Tibial artery (tissue), 4 donors: ENCODE measurements at places on chromosomes 7 and 10.

- peak; percentile 56 for DNase-seq
These were observed 32.2 kb upstream of the TRIL start for GRCh38 chr7:28990200-28990960.

DNA sequence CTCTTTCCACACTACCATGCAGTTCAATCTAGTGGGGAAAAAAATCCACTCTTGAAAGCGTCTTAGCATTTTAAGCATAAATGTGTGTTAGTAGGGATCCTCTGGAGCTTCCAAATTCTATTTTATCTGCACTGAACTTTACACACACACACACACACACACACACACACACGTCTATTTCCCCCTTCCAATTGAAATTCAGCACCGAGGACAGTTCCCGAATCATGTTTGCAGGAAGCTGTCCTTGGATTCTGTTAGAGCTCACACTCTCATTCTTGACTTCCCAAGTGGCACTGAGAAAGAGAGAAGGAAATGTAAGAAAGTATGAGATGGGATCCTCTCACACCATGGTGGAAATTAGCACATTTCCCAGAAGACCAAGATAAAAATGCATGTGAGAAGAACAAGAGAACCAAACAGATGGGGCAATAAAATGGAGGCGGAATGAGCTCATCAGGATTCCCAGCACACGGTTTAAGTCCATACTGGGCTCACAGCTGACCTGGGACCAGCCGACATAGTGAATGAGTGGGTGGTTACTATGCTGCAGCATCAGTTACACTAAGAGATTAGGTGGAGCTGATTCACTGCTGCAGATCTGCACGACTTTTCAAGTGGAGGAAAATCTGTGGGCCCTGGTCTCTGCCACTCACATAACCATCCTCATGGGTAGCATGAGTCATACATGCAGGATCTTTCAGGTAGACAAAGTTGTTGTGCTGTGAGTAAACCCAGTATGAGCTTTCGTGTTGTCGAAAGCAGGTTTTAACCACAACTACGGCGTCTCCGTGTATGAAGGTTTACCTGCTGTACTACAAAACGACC lies 3.3 kb upstream of the NPTX2 start:
- no peak for DNase-seq

DNA sequence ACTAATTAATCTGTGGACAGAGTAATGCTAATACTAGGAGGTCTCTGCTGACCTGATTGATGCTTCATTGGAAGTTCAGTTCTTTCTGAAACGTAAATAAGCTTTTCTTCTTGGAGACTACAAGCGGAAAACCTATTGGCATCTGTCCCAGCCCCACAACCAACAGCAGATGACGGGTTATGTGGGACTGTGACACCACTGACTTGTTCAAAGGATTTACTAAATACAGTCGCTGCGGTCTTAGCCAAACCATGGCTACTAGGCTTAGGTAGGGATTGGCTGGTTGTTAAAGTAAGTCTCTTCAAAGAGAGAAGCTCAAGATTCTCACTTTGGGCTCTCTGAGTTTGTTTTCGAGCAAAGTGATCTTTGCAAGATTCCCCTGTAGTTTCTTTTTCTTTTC lies 68.3 kb downstream of the HYCC1 start:
- DNase-seq, result no peak

GRCh38 chr7:5382281-5382892 lies 41.2 kb downstream of the TNRC18 start:
- peak; percentile 38 for DNase-seq

DNA sequence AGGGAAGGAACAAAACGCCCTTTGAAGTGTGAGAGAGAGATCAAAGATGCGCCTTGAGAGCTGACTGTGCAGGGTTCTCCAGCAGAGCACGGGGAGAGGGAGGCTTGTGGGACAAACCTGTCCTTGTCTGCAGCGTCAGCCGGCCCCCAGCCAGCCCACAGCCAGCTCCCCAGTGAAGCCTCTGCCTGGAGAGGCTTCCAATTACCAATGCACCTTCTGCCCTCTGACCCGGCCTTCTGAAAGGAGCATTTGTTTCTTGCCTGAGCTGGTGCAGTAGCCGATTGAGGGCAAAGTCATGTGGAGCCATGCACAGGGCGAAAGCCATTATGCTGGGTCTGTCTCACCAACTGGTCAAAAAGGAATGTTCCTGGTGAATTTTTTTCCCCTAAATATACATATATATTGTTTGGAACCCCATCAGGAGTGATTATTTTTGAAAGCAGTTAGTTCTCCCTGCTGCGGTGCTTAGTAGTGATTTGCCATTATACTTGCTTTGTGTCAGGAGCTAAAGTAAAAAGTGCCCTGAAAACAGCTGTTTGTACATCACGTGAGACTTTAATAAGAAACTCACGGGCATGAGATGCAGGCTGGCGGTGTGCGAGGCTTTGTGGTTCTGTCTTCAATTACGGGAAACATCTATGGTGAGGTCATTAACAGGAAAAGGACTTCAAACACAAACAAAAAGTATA lies 268.6 kb downstream of the KLF6 start:
- DNase-seq, result no peak

- no peak for DNase-seq
These were observed 36.9 kb upstream of the GNA12 start for GRCh38 chr7:2880874-2881533.
